ENCODE measurements at places on chromosomes 3 and 15.

DNA sequence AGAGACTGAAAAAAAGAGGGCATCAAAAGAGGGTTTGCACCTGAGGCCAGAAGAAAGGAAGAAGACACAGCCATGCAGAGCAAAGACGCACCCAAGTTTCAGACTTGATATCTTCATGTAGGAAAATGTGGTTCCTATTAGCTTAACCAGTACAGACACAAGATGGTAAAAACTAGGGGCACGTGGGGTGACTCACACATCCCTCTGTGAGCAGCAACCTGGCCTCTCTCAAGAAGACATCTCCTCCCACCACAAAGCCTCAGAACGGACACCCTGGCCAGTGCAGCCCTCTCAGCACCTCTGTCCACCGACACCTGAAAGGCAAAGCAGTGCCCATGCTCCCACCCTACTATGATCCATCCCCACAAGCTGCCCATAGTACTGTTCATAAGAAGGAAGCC lies 33.3 kb downstream of the GLB1 start:
- DNase-seq, result peak; percentile 86

DNA sequence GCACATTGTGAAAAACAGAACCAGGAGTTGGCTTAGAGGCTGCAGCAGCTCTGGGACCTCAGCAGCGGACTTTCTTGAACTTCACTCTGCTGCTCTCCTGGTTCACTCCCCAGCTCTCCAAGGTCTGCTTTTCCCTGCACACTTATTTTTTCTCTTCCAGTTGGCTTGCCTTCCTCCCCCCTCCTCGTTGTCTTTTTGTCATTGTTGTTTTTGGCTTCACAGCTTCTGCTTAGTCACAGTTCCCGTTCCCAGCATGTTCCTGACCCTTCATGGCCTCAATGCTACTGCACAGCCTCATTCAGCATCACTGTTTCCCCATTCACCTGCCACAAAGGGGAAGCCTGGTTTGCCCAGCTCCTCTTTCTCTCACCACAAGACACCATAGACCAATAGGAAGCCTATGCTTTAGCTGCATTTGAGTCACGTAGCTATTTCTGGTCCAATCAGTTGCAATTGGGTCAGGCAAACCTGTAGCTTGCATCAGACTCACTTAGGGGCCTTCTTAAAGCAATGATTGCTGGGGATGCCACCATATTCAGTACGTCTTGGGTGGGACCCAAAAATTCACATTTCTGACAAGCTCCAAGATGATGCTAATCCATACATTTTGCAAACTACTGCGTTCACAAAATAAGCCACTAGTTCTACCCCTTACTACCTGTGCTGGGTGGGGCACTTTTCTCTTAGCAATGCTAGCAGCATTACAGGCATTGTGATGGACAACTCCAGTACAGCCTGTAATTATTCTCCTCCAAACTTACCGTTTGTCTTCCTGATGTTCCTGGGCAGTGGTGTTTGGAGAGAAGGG lies 7.8 kb upstream of the SUMF1 start:
- DNase-seq, result no peak

DNA sequence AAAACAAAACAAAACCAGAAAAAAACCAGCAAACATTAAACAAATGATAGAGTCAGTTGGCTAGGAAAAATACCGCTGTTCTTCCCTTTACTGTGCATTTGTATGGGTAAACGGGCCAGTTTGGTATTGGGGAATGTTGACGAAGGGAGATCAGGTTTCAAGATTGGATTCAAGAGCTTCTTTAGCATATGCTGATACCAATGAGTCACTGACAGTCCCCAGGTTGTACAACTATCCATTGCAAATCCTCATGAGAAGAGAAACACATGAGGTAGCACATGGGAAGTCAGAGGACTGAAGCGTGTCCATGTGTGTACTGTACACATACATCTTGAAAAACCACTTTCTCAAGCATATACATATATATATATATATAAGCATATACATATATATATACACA lies 25.6 kb downstream of the TIGIT start:
- DNase-seq, result no peak

- DNase-seq, result no peak
Measured at GRCh38 chr3:127428344-127428997, 140.6 kb upstream of the PRR20G start.

DNA sequence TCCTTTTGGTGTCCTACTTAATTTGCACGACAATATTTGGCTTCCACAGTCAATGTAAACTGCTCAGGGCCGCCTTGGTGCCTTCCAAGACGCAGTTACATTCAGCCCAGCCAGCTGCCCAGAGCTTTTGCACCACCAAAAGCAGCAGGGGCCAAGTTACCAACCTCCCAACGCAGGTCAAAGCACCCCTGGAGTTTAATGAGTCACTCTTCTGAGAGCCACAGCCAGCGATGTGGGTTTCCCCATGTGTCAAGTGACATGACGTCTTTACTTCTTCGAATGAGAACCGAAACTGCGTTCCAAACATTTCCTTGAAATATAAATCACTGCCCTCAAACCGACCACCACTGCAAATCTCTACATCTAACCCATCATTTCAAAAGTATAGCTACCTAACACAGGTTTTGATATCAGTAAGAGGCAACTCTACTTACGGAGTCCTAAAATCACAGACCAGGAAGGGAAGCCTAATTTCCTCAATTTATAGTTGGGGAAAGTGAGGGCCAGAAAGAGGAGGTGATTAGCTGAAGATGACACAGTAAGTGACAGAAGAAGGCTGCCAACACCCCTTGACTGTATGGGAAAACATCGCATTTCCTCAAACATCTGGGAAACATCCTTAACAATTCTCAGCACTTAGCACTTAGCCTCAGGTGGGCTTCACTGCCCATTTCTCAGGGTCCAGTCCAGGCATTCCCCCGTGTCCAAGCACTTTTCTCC lies 24.5 kb downstream of the MB21D2 start:
- DNase-seq, result peak; percentile 24

- no peak for DNase-seq
Measured at GRCh38 chr3:48268936-48269561, 28.1 kb downstream of the ZNF589 start.

- DNase-seq, result no peak
Measured at GRCh38 chr15:58324533-58324932, 107.3 kb upstream of the LIPC start.
